ENCODE measurements at places on chromosomes 5 and 9. TPM values are rescaled to one million over a fixed set of nuclear protein-coding genes. Genes with fewer than 3 reads are reported as not detected.

DNA sequence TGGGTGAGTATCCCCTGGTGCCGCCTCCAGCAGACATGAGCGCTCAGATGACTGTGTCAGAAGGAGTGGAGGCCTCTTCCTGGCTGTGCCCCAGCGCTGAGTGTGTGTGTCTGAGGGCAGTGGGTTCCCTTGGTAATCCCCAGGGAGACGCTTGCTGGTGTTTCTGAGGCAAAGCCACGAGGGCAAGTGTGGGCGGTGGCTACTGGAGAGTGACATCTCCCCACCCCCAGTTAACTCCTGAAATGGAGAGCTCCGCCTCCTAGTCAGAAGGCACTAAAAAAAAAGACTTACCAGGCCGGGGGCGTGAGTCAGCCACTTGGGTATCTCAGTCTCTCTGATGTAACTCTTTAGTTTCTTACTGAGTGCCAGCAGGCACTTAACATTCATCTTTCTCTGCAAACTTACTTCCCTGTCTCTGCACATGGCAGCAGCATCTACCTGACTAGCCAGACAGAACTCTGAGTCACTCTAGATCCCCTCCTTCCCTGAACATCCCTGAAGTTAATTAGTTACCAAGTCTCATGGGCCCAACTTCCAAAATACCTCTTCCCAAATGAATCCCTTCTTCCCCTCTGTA lies 19.3 kb downstream of the ORM2 start:
- ATAC-seq, result peak; percentile 97

DNA sequence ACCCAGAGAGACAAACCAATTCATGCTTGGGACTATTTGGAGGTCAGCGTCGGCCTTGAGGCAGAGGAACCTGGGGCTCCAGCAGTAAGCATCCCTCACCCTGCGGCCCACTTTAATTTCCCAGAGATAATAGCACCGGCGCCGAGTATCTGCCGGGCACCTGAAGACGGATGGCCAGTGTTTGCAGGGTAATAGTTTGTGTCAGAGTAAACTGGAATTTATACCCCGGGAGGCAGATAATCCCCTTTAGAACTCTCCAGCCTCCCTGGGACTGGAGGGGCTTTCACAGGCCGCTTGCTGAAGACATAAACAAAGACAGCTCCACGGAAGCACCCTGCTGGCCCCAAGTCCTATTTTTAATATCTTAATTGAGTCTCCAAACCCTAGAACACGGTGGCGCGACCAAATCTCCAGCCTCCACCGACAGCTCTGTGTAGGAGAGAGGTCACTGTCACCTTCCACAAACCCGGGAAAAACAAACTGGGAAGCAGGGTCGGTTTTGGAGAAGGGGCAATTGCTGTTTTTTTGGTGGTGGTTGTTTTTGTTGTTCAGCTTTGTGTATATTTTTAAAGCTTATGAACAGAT lies 17.4 kb upstream of the FCN1 start:
- no peak for ATAC-seq

DNA sequence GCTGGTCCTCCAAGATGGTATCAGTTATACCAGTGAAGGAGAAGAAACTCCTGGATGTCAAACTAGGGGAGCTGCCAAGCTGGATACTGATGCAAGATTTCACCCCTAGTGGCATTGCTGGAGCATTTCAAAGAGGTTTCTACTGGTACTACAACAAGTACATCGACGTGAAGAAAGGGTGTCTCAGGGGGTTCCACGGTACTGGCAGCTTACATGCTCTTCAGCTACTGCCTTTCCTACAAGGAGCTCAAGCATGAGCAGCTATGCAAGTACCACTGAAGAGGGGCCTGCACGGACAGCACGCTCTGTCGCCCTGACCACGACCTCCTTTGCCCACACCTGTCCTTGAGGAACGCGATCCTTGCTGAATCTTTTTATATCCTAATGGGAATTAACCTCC lies 19.5 kb downstream of the ACTL7B start:
- ATAC-seq, result no peak

DNA sequence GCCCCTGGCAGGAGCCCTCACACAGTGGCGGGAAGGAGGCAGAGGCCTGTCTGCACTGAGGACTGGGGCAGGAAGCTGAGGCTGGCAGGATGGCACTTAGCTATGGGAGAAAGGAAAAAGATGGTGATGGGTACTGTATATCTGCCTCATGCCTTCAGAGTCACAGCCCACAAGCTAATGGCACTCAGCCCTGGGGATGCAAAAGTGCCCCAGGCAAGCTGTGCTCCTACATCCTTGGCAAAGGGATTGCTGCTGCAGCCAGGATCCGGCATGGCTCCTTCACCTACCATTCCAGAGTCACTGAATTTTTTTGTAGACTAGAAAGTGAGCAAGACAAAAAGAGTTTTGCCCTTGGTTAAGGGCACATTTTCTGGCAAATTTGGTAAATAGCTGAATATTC lies 8.7 kb downstream of the ACSL6 start:
- no peak for ATAC-seq

DNA sequence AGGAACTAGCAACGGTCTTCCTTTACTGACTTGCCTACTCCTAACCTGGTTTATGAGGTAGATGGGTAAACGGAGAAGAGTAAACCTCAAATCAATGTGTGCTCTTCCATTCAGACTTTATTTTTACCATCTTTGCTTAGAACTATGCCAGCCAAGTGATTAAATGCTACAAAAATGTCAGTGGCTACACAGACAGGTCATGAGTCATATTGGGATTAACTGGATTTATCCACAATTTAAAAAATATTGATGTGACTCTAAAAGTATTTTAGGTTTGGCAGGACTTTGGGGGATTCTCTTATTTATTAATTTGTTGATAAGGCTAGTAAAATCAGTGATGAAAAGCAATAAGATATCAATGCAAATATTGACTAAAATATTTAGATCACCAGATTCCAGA lies 275.0 kb downstream of the PLK2 start:
- ATAC-seq, result no peak

DNA sequence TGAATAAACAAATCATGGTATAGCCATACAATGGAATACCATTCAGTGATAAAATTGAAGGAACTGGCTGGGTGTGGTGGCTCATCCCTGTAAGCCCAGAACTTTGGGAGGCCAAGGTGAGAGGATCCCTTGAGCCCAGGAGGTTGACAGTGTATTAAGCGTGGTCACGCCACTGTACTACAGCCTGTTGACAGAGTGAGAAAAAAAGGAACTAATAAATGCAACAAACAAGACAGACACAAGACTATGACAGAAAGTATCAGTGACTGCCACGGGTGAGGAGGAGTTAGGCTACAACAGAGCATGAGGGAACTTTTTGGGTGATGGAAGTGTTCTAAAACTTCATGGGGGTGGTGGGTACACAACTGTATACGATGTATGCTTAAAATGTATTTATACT lies 2.2 kb downstream of the FNIP1 start:
- ATAC-seq, result no peak

DNA sequence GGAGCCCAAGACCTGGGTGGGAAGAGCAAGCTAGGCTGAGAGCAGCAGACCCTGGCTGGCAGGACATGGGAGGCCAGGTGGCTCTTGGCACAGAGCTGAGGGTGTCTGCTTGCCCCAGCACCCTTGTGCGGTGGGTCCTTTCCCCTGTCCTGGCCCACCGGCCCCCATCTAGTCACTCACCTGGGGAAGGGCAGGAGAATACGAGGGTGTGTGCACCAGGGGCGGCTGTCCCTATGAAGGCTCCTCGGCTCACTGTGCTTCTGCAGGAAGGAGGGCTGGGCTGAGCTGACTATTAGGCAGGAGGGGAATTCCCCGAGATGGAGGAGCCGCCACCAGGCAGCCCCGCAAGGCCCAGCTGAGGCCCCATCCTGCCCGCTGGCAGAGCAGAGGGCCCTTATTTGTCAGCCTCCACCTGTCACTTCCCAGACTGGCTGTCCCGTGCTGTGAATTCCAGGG lies 6.1 kb upstream of the TNIP1 start:
- peak; percentile 32 for ATAC-seq

GRCh38 chr9:138099803-138100598 lies 222.4 kb downstream of the CACNA1B start:
- ATAC-seq, result no peak

GRCh38 chr5:109907189-109907588 lies 217.5 kb downstream of the MAN2A1 start:
- no peak for ATAC-seq

- ATAC-seq, result no peak
Measured at GRCh38 chr5:110055302-110055701, 365.6 kb downstream of the MAN2A1 start.

DNA sequence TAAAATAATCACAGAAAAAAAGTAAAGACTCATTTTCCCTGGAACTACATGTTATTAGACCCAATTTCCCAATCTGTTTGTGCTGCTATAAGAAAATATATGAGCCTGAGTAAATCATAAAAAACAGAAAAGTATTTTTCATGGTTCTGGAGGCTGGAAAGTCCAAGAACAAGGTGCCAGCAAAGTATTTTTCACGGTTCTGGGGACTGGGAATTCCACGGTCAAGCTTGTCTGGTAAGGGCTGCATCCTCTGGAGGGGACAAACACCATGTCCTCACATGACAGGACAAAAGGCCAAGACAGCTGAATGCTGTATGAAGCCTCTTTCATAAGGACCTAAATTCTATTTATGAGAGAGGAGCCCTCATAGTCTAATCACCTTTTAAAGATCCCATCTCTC lies 172.3 kb downstream of the PLPPR1 start:
- ATAC-seq, result no peak

DNA sequence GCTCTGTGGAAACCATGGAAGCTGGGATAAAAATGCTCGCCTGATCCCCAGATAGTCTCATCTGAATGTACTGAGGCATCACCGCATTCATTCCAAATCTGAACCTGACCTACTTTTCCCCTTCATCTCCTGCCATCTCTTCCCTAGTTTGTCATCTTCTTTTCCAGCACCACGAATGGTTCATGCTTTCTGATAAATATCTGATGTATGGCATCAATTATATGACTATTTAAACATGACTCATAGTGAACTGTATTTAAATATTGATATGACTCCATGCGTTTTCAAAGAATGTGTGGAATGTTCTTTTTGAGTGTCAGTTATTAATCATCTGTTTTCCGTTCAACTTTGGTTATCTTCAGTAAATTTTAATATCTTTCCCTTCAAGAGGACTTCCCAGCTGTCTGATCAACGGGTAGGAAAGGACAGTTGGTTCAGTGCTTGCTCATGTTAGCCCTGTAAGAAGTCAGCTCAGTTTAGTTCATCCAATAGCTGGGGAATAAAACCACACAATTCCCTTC lies 21.1 kb downstream of the BASP1 start:
- ATAC-seq, result no peak

DNA sequence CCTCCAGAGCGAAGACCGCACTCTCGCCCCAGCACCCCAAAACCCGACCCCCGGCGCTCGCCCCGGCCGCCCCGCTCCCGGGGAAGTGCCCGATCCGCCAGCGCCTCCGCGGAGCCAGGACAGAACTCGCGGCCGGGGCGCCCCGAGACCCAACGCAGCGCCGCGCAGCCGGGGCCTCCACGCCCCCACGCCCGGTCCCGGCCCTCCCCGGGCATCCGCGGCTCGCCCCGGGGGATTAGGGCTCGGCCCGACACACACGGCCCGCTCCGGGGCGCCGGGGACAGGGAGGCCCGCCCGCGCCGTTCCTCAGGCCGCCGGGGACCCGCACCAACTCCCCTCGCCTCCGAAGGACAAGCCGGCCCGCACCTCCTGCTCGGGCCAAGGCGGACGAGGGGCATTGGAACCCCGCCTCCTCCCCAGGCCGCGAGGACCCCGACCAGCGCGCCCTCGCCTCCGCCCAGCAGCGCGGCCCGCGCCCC lies 544 bp downstream of the FNBP1 start:
- ATAC-seq, result peak; percentile 45

GRCh38 chr9:123064716-123065115 lies 31.2 kb downstream of the GPR21 start:
- ATAC-seq, result no peak

DNA sequence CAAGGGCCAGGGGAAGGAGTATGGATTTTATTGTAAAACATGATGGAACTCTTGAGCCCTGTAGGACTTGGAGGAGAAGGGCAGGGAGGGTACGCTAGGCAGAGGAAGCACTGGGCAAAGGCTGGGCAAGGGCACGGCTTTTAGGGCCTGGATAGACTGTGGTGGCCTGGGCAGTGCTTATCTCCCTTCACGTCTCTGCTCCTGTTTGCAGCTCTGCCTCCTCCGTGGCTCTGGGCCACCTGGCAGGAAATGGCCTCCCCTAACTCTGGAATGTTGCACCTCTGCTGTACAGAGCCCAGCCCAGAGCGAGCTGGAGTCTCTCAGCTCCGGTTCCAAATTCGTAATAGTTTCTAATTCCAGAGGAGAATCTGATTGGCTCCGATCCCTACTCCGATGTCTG lies 12.2 kb upstream of the STC2 start:
- ATAC-seq, result no peak

DNA sequence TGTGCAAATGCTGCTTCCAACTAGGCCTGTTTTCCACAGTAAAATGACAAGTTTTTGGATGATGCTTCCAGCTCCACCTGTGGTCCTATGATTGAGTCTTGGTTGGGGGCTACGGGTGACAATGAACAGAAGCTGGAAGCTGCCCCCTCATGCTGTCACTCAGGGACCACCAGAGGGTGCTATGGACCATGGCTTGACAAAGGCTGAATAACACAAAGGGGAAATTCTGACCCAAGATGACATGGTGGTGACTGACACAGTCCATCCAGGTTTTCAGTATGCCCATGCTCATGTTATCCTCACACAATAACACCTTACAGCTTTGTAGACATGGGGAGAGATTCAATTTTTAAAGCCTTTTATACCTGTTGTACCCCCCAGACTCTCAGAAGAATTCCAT lies 23.9 kb upstream of the SAP30L start:
- ATAC-seq, result peak; percentile 45

GRCh38 chr5:96671441-96671840 lies 9.3 kb downstream of the CAST start:
- no peak for ATAC-seq

- no peak for ATAC-seq
Measured at GRCh38 chr5:128143911-128144310, 60.3 kb downstream of the SLC12A2 start.

DNA sequence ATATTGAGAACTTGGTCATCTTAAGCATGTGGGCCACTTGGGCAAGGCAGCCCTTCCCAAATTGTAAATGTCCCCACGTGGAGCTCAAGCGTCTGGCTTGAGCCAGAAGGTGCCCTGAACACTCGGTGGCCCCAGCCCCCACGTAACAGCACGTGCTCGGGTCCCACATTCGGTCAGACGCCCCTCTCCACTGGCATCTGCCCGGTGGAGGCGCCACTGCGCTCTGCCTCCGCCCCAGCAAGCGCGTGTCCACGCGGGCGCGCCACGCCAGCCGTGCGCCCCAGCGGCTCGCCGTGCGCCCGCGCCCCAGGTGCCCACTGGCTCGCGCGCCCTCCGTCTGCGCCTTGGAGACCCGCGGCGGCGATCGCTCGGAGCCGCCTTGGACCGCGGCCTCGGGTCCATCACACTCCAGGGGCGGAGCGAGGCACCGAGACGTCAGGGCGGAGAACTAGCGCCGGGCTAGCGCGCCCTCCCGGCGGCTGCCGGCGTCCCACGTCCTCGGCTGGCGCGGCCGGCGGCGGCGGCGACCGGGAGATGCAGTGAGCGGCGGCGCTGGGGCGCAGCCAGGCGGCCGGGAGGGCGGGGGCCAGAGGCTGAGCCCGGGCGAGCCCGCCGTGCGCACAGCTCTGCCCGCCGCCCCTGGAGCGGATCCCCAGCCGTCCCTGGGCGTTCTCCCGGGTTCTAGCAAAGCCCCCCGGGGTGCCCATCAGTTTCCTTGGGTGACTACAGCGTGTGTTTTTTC lies at the start of gene PALM2AKAP2:
Gene PALM2AKAP2, plus strand, starts transcription at position 488 of the 742 bp plus-strand sequence. CDS start 291 bp downstream, outside the sequence.
- peak; percentile 94 for ATAC-seq

Gene DNM1
- total RNA-seq, result 9.4 TPM

Gene DRD1
- total RNA-seq, result 8.0 TPM

Gene ZDHHC12
- total RNA-seq, result 14.3 TPM

Gene CNTNAP3B
- 19.4 TPM for total RNA-seq

Gene KIF3A
- total RNA-seq, result 65.8 TPM

Gene FOXD1
- total RNA-seq, result 3.1 TPM

Gene WNK2
- 20.2 TPM for total RNA-seq

Gene IRX1
- total RNA-seq, result 0.18 TPM

Gene B4GALT7
- total RNA-seq, result 19.6 TPM

Gene LPAR1
- 0.69 TPM for total RNA-seq

Measured in motor neuron (in vitro differentiated cells).